ENCODE measurements at places on chromosomes 4 and X.

- no peak for DNase-seq
Measured at GRCh38 chr4:109432203-109432602, 1.4 kb upstream of the SEC24B start.

- DNase-seq = no peak
Measured at GRCh38 chr4:17667253-17667652, 52.8 kb downstream of the MED28 start.

DNA sequence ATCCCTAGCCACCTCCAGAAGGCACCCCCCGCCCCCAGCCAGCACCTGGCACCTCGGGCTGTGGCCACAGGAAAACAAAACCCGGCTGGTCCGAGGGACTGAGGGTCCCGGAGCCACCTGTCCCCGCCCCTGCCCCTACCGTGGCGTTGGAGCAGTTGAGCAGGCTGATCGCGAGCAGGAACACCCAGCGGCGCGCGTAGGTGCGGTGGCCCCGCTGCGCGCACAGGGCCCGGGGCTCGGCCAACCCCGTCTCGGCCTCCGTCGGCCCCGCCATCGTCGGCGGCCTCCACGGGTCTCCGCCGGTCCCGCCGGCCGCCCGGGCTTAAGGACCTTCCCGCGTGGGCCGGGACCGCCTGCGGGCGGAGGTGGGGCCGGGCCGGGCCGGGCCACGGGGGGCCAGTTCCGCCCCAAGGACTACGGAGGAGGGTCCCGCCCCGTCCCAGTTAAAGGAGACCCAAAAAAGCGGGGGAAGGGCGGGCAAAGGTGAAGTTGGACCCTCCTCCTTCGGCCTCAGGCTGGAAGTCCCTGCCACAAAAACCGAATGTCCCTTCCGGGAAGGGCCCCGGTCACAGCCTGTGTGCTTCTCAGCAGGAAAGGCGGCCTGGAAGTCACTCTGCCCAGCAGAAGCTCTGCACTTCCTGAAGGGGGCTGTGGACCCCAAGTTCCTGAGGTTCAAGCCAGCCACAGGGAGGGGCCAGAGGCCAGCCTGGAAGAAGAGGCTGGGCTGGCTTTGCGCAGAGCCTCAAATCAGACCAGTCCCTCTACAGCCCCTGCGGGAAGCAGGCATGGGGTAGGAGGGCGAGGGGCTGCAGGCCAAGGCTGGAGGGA lies at the start of gene SLC49A3:
SLC49A3 (minus strand) TSS at position 298 of the 828 bp plus-strand sequence; CDS start at position 274, 24 bp downstream.
- DNase-seq = no peak

DNA sequence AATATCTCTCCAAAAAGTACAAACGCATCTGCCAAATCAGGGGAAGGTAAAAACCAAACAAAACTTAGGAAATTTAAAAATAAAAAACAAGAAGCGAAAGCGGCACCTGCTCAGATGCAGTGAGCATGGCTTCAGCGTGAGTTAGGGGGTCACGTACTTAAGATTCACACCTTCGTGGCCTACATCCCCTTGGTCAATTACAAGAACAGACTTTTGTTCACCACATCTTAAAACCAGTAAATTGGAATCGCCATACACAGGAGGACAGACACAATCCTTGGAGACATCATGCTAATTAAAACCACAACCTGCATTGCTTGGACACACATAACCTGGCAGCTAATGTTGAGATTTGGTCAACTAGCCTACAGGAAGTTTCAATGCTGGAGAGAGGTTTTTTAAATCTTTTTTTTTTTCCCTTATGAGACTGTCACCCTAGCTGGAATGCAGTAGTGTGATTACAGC lies 12.5 kb upstream of the SEL1L3 start:
- no peak for DNase-seq

GRCh38 chr4:142040043-142040442 lies 403.7 kb downstream of the IL15 start:
- no peak for DNase-seq

DNA sequence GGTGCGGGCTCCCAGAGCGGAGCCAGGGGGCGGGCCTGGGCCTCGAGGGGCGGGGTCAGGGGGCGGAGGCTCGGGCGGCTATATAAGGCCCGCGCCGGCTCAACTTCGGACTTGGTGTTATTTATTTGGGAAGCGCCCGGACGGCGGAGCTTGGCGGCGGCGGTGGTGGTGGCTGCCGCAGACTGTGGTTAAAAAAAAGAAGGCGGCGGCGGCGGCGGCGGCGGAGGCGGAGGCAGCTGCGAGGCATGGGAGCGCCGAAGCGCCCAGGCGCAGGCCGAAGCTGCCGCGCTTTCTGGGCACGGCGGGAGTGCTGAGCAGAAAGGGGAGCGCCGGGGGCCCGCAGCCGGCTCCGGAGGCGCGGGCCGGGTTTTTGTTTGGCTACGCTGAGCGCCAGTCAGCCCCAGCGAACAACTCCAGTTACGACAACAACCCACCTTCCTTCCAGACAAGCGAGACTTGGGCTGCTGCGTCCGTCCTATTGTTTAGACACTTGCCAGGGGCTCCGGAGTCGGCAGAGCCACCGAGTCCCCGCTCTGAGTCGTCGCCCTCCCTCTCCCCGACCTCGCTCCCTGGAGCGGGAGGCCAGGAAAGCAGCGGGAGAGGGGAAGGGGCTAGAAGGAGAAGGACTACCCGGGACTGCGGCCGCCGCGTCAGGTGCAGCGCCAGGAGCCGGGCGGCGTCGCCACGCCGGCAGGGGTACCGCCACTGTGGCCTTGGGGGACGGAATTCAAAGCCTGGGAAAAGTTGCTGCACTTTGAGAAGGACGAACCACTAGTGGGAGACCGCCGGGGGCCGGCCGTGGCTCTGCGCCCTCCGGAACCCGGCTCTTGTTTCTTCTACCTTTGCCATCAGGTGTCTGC lies at the start of gene SLIT2:
SLIT2 (plus strand) TSS at position 110 of the 860 bp plus-strand sequence. CDS start 1,911 bp downstream, outside the sequence.
- no peak for DNase-seq

GRCh38 chr4:155143512-155143911 lies 64.9 kb upstream of the NPY2R start:
- no peak for DNase-seq

DNA sequence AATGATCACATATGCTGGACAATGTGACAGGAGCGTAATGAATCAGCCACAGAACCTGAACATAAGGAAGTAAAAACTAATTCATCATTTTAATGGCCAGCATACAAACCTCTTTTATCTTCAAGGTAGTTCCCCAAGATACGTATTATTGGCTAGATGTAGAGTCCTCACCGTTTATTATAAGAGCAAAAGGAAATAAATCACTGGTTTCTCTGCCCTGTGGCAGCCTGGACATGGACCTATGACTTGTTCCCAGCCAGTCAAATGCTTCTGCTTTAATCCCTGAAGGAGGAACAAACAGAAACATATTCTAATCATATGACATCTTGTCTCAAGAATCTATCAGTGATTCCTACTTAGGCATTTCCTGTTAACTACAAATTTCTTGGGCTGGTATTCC lies 86.8 kb upstream of the FAM241A start:
- DNase-seq = no peak

DNA sequence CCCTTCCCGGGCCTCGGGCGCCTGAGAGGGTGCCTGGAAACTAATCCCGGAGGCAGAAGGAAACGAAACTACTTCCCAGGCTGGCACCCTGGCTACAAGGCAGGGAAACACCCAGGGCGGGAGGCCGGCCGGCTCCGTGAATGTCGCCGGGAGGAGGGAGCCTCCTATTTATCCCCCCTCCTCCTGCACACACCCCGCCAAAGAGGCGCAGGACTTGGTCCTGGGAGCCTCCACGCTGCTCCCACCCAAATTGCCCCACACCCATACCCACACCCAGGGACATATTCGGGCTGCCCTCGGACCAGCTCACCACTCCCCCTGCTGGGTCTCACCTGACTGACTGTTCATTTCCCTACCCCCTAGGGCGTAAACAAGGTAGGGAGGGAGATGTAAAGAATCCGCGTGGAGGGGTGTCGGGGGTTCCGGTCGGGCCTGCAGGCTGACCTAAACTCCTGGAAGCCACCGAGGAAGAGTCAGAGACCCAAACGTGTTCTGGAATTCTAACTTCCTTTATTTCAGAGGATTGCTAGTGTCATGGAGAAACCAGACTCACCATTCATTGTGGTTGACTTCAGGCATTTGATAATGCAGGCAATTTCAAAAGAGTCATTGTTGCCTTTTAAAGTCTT lies at the start of gene BTC:
BTC (minus strand) TSS at position 142 of the 629 bp plus-strand sequence. CDS start 198 bp downstream, outside the sequence.
- DNase-seq = no peak

DNA sequence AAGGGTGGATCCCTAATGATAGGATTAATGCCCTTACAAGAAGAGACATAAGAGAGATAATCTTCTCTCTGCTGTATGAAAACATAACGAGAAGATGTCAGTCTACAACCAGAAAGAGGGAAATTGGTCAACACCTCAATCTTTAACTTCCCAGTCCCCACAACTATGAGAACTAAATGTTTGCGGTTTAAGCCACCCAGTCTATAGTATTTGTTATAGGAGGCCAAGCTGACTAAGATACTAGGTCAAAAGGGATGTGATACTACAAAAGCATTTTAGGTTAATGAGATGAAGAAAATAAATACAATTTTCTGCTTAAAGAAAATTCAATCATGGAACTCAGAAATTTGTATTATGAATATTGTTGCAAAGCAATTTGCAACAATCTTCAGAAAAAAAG lies 55.4 kb upstream of the LHFPL1 start:
- DNase-seq = no peak

GRCh38 chr4:161829591-161829990 lies 334.2 kb downstream of the FSTL5 start:
- DNase-seq = no peak

DNA sequence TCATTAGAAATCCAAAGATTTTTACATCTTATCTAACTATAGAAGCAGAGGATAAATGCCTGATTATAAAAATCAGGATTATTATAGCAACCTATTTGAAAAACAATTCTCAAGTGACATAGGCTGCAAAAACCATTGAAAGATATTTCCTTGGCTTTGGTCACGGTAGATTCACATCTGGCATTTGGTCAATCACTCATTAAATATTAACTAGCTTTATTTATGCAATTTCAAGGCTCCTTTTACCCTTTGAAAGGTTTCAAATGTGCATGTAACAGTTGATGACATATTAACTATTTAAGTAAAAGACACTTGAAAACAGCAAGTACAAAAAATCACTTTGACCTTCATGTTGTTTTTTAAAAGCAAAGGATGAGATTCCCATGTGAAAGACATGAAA lies 98.1 kb downstream of the MMRN1 start:
- no peak for DNase-seq

- no peak for DNase-seq
Measured at GRCh38 chrX:37405956-37406355, 56.8 kb downstream of the PRRG1 start.

- no peak for DNase-seq
Measured at GRCh38 chrX:1389993-1390285, 2.0 kb downstream of the SLC25A6 start.

DNA sequence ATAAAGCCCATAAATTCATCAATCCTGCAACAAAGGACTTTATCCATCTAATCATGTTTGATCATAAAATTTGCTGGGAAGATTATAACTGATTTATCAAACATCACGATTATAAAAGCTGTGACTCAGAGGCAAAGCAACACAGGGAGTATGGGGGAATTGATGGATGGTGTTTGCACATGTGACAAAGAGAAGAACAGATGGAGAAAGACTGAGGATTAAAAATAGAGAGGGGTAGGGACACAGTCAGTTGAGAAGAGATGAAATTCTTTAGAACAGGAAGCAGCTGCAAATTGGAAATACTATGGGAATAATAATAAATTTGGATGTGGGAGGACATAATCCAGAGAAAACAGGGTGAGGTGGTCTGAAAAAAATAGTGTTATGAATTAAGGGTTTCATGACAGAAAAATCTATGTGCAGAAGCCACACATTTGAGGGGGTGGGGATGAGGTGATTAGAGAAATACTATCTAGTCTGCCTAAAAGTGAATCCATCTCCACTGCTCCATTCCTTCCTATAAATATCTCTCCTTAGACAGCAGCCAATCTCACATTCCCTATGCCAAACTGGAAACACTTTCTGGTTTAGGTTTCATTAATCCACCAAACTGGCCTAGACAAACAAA lies 6.2 kb downstream of the PRR32 start:
- DNase-seq = no peak

GRCh38 chr4:74855879-74856278 lies 61.6 kb upstream of the BTC start:
- no peak for DNase-seq

GRCh38 chr4:183493246-183493645 lies 11.6 kb upstream of the ING2 start:
- no peak for DNase-seq

GRCh38 chr4:3605491-3605890 lies 73.3 kb upstream of the LRPAP1 start:
- no peak for DNase-seq

DNA sequence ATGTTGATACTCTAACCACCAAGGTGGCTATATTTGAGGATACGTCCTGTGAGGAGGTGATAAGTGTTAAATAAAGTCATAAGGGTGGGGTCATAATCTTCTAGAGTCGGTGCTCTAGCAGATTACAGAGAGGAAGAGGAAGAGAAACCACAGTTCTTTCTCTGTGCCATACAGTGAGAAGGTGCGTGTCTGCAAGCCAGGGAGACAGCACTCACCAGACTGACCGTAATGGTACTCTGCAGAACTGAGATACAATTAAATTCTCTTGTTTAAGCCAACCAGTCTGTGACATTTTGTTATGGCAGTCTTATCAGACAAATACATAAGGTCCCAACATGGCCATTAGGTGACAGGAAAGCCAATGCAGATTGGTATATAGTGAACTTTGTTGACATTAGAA lies 480.9 kb upstream of the IGFBP7 start:
- DNase-seq = no peak

- no peak for DNase-seq
Measured at GRCh38 chrX:14776901-14777300, 96.0 kb downstream of the FANCB start.
